ENCODE measurements at places on chromosomes 7 and 10. TPM values are rescaled to one million over a fixed set of nuclear protein-coding genes. Genes with fewer than 3 reads are reported as not detected.

Gene GALNT11
- total RNA-seq: 34.9 TPM

Gene MRLN
- total RNA-seq: 0.98 TPM

Gene GIMAP8
- 0.07 TPM for total RNA-seq

Gene GSAP
- 25.7 TPM for total RNA-seq

Gene DUS4L
- 19.3 TPM for total RNA-seq

Measured in Caco-2 (cell line).